ENCODE measurements at places on chromosomes 7 and 10.

DNA sequence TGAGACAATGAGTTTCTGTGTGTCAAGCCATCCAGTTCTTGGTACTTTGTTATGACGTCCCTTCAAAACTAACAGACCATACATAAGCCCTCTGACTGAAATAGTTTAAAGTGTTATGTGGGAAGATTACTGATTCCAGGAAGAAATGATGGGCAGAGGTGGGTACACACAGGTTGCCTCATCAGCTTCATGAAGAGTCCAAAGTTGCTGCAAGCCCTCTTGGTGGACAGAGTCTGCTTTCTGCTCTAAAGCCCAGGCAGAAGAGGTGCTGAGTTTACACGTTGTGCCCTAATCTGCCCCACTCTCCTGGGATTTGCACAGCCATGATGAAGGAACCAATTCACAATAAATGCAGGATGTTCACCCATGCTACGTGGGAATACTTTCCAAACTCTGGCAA, 187.4 kb downstream of the PARD3 start:
- DNase-seq, result no peak

GRCh38 chr10:14450041-14450491, 119.3 kb upstream of the FRMD4A start:
- peak; percentile 83 for DNase-seq

GRCh38 chr10:72414642-72415041, 59.9 kb upstream of the DNAJB12 start:
- peak; percentile 29 for DNase-seq

- no peak for DNase-seq
Measured at GRCh38 chr10:70284542-70285475, 1.0 kb upstream of the NPFFR1 start.

DNA sequence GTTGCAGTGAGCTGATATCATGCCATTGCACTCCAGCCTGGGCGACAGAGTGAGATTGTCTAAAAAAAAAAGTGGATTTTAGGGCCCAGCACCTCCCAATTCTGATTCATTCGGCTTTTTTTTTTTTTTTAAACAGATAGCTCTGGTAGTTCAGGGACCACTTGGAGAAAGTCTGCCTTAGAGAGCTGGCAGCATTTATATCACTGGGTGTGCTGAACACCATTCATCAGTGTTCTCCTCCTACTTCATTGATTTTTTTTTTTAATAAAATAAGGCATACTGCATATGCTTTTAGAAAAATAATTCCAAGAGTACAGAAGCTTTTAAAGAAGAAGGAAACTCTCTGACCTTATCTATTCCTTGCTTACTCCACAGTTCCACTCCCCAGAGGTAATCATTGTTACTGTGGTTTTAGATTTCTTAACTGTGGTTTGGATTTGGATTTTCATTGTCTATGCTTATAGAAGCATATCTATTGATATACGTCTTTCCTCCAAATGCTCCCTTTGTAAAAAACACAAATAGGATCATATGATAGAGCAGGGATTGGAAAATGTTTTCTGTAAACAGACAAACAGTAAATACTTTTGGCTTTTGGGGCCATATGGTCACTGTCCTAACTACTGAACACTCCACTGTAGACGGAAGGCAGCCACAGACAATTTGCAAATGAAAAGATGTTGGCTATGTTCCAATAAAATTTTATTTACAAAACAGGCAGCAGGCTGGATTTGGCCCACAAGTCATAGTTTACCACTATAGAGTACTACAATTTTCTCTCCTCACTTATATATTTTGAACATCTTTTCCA, 21.1 kb upstream of the SAR1A start:
- DNase-seq, result no peak

DNA sequence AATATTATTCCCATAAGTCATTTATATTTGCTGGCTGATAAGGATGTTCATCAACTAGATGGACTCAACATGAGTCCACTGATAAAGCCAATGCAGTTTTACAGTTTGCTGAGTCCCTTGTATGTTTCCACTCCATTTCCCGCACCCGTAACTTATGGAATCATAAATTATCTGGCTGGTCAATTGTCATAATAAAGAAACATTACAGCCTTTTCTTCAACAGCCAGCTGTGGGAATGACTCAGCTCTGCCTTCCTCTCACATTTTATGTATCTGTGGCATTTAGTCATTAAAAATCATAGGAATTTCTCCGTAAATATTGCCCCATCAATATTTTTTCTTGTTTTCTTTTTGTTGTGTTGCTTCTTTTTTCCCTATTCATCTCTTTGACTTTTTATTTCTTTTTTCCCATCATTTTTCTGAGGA, 22.3 kb upstream of the TMEM26 start:
- DNase-seq, result no peak

GRCh38 chr7:122300211-122300932, 4.2 kb downstream of the FEZF1 start:
- DNase-seq, result peak; percentile 76

- DNase-seq, result no peak
Measured at GRCh38 chr10:85919491-85920021, 447.0 kb downstream of the GRID1 start.

DNA sequence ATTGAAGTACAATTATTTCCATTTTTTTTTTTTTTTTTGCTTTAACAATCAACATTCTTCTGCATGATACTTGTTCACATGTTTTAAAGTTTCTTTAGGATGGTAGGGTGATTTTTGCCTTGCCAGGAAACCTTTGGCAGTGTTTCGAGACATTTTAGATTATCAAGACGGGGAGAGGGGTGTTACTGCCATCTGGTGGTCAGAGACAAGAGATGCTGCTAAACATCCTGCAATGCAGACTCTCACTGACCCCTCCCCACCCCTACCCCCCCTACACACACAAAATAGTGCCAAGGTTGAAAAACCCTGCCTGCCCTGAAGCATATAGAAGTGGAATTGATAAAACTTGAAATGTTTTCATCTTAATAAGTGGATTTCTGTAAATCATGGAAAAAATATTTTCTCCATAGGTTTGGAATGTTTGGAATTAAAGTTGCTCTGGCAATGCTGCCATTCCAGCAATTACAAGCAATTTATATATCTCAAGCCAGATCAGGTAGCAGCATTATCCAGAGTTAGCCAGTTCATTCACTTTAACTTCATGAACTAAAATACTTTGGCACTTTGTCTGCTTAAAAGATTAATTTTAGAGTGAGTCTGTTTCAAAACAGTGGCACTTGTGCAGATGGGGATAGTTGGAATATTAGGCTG, 62.1 kb downstream of the SDHAF3 start:
- DNase-seq, result peak; percentile 69

DNA sequence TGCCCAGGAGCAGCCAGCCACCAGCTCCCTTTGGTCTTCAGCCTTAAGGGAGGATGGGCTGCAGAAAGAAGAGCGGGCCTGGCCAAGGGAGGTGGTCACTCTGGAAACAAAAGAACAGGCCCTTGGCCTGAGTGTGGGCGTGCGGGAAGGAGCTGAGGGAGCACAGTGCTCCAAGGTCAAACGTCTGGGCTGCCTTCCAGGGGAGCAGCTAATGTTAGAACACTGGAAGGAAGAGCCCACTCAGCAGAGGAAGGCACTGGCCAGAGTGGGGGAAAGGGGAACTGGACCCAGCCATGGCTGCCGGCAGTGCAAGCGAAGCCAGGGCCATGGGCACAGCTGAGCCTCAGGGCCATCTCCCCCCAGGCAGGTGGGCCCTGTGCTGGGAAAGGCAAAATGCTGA, 42.7 kb downstream of the FAM53B start:
- peak; percentile 96 for DNase-seq

DNA sequence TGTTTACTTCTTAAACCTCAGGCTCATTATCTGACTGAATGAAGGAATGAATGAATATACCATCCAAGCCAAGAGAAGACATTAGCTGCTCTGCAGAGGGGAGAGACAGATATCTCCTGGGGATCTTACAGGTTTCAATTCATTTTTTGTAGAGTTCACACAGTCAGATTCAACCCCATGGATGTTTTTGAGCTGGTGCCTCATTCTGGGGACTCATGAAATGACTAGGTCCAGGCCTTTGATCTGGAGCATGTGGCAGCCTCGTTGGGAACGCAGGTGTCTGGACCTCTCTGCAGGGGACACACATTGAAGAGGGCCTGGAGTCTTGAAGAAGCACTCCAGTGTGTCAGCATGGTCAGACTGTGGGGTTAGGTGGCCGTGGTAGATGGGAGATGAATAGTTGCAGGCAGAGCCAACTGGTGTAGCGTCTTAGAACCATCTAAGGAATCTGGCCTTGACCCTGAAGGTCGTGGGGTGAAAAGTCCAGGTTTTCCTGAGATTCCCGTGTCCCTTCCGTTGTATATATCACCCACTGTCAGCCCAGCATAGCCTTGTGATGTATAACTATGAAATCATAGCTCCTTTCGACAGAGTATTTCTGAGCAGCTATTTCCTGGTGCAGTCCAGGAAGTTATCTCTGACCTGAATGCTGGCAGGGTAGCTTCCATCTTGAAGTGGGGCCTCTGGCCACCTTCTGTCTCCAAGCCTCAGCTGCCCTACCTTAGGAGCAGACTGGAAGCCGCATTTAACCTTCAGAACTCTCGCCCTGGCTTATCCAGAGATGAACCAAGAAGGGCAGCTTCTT, 22.3 kb downstream of the BTBD16 start:
- no peak for DNase-seq

Data from osteoblast (primary cell).